BE2C (cell line): ENCODE measurements at places on chromosomes 2 and 18.

GRCh38 chr18:12315911-12316310 is 7.9 kb downstream of the TUBB6 start:
- no peak for DNase-seq

DNA sequence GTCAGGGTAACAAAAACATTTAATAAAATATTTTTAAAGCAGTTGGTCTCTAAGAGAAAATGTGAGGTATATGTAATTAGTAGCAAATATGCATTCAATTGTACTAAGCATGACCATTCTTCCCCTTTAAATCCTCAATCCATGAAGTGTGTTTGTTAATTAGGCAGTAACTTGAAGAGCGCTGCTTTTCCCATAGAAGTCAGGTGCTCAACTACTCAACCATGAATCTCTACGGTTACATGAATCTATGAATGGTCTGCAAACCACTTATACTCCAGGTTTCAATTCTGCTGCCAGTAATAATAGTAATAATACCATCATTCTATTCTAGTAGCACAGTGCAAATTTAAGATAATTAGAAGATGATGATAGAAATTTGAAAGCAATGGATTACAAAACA is 55.8 kb downstream of the SLC8A1 start:
- DNase-seq = no peak

DNA sequence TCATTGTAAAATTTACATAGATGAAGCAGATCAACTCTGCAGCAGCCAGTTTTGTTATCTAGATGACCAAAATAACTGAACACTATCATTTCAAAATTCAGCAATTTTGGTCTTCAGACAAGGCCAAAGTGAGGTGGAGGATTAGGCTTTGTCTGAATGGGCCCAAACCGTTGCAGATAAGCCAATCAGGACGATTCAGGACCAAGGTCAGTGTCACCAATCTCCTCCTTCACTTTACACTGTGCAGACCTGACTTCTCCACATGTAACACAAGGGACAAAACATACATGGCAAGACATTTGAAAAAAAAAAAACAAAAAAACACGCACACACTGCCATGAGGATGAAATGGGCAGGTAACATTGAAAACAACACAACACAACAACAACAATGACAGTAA is 211.2 kb downstream of the NAPG start:
- DNase-seq = no peak

- no peak for DNase-seq
These were observed 227.7 kb downstream of the VAPA start for GRCh38 chr18:10141559-10141958.

DNA sequence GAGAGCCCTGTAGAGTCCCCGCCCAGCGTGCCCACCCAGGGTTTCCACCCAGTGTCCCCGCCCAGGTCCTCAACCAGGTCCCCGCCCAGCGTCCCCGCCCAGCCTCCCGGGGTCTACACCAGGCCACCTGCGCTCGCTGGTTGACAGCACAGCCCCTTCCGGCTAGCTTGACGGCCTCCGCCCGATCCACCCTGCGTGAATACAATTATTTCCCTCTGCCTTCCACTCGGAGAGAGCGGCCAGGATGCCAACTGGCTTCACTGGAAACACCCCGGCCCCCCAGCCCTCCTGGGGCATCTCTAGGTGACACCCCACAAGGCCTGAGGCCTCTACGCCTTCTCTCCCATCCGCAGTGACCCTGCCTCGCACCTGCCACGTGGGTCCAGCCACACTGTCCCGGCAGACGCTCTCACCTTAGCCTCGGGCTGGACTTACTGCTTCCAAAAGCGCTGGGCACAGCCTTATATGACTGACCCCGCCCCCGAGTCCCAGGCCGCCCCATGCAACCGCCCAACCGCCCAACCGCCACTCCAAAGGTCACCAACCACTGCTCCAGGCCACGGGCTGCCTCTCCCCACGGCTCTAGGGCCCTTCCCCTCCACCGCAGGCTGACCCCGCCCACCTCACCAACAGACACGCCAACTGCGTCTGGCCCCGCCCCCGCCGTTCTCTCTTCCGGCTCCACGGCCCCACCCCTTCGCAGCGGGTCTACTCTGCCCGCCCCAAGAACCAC is 188.1 kb downstream of the LAMA1 start:
- peak; percentile 70 for DNase-seq

DNA sequence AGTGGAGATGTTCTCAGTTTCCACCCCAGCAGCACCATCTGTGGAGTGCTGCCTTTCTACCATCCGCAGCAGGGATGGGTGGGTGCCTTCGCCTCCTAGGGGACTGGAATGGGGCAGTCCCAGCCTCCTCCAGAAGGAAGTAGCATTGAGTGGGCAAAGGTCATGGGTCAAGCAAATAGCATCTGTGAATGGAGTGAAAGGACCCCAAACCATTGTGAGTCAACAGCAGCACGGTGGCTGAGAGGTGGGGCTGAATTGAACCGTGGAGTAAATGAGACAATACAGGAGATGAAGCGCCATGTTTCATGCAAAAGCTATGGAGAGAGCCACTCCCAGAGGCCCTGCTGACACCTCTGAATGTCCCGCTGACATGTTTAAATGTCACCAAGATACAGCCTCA is 9.7 kb downstream of the GPR55 start:
- DNase-seq = peak; percentile 2

GRCh38 chr2:200593905-200594304 is 8.1 kb downstream of the AOX1 start:
- DNase-seq = no peak

DNA sequence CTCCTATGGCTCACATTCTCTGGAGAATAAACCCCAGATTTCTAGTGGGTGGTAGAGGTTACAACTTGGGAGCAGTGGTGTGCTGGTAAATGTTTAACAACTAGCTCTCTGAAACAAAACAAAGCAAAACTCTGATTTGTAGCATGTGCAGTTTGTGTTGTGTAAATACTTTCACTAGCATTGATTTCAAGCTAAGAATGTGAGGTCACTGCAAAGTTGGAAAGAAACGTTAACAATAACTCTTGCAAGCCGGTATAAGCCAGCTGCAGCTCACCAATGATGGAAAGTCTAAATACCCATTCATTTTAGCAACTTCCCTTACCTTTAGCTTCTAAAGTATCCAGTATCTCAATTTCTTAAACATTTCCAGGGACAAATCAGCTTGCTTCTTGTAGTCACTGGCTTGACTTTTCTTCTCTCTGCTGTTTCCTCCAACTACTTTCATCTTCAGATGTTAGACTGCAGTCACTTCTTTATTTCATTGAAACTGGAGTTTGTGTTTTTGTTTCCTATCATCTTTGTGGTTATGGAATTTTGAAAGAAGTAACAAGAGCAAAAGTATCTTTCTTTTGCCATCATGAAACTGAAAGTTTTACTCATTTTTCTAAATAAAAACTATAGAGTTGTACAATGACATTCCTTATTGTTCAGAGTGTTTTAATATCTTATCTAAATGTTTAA is 140.2 kb downstream of the PLCL1 start:
- DNase-seq = no peak

- no peak for DNase-seq
These were observed 63.2 kb downstream of the PRKCE start for GRCh38 chr2:45714679-45715078.

GRCh38 chr2:26692897-26693849 is 651 bp downstream of the KCNK3 start:
- peak; percentile 54 for DNase-seq

DNA sequence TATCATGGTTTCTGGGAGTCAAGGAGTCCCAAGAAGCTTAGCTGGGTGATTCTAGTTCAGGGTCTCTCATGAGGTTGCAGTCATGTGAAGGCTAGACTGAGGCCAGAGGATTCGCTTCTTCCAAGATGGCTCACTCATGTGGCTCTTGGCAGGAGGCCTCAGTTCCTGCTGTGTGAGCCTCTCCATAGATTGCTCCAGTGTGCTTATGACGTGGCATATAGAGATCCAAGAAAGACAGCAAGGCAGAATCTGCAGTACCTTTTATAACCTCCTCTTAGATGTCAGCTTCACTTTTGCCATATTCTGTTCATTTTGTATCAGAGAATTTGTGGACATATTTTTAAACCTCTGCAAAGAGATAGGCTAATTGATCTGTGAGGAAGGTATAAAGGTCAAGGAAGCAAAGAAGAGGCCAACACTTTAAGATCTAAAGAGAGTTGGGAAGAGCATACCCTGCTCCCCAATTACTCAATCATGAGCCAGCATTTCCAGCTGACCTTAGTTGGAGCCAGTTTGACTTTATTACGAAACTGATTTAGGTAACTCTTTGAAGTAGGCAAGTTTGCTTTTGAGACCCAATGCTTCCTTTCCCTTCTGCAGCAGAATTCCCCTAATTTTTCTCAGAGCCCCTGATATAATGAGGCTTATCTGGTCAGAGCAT is 134.7 kb downstream of the EML6 start:
- no peak for DNase-seq

DNA sequence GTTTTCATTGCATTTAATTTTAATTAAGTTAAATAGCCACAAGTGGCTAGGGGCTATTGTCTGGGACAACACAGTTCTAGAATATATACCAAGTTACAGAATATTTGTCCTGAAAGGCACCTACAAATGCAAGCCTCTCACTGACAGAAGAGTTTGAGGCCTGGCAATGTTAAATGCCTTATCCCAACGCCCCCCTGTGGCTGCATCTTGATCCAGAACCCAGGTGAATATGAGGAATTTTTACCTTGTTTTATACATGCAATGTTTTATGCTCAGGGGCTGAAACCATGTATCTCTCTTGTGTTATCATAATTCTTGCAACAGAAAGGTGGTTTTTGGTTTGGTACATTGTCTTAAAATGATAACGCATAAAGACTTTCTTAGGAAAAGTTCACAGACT is 71.8 kb upstream of the SEC11C start:
- peak; percentile 8 for DNase-seq

DNA sequence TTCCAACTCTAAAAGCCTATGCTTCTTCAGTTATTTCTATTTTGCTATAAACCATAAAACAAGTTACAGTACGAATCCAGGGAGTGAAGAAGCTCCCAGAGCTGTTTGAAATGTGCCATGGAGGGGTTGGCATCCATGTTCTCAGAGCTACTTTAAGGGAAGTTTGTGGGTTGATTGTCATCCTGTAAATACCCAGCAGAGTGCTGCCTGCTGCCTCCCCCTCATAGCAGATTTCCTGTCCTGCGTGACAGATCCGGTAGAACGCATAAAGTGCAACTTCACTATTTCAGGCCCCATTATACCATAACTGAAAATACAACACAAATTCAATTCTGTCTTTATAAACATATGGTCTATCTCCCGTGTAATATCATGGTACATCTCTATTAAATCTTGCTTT is 114.4 kb downstream of the CTNNA2 start:
- DNase-seq = no peak

DNA sequence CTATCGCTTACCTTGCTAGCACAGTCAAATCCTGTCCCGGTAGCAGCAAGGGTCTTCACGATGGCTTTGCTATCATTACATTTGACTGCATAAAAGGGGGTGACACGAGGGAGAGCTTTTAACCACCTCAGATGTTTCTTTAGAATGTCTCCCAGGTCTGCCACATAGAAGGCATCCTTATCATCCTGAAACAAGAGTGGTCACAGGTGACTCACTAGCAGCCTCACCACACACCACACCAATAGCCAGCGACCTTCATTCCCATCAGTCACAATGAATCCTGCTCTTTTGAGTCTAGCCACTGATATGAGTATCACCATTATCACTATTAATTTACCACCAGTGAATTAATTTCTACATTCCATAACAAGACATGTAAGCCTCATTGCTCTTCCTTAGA is 3.7 kb downstream of the ODC1 start:
- no peak for DNase-seq

GRCh38 chr2:141062443-141062842 is 1068.4 kb downstream of the LRP1B start:
- DNase-seq = peak; percentile 27

DNA sequence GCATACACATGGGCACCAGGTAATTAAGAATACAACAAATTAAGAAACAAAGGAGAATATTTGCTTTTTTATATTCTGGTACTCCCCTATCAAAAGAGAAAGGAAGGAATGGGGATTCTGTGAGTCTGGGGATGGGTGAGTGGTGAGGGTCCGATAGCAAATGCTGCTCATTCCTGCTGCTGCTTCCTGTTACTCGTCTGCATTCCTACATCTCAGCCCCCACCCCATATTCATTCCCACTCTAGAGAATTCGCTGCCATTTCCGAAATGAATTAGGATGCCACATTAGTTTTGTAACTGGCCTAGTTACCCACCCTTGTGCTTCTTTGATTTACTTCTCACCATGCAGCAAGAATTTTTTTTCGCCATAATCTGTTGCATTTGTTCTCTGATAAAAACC is 1905.3 kb upstream of the PIK3C3 start:
- no peak for DNase-seq

- DNase-seq = no peak
These were observed 27.9 kb downstream of the MARCO start for GRCh38 chr2:118969734-118970395.

DNA sequence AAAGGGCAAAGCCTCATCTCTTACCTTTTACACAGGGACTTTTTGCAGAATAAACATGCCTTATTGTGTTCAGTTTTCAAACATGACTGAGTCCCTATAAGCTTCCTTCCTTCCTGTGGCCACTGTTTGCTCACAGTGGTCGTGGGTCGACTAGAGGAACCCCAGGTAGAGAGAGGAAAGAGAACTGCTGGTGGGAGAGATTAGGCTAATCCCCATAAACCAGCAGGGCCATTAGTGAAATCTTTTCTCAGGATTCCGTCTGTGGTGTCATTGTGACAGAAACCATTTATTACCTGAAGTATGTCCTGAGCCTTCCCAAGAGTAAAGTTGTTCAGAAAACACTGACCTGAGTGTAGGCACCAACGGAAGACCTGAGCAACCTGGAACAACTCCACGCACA is 21.3 kb upstream of the BOD1L2 start:
- no peak for DNase-seq

GRCh38 chr2:144470334-144470733 is 49.6 kb downstream of the ZEB2 start:
- no peak for DNase-seq

DNA sequence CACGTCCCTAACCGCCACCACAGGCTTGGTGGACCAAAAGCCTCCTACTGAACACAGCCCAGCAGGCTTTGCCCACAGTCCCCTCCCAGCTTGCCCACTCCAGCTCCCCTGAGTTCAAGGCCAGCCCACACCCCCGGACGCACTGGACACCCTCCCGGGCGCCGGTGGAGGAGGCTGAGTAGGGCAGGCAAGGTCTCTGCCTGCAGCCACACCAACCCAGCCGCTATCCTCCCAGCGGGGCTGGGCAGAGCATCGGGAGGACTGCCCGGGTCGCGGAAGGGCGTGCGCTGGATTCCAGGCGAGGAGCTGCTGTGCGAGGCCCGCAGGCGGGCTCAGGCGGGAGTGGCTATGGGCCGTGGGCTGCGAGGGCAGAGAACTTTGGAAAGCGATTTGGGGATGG is 49.5 kb downstream of the PLEKHB2 start:
- no peak for DNase-seq
